ENCODE measurements at places on chromosomes 4 and X.

GRCh38 chr4:152106113-152106763 is 345.4 kb upstream of the GATB start:
- DNase-seq, result peak; percentile 95

DNA sequence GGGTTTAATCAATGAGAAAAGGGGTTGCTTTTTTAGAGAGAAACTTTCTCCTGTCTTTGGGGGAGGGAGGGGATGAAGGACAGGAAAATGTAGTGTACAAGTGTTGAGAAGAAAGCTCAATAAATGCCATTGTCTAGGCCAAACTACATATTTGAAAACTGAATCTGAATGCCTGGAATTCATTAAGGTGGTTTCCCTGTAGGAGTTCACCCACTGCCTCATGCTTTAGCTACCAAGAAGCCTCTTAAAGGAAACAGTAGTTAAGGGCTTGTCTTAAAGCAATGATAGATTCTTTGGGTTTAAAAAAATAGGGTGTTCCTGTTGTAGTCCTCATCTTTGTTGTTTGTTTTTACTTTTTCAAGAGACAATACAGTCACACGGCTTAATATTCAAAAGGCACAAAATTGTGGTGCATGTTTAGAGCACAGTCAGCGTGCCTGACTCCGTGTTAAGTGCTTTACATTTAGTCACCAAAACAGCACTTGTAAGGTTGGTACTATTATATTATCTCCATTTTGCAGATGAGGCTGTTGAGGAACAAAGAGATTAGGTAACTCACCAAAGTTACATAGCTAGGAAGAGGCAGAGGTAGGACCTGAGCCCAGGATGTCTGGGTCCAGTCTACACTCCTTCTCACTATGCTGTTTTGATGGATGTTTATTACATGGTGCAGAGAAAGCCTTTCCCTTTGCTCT is 46.0 kb downstream of the FNIP2 start:
- peak; percentile 60 for DNase-seq

DNA sequence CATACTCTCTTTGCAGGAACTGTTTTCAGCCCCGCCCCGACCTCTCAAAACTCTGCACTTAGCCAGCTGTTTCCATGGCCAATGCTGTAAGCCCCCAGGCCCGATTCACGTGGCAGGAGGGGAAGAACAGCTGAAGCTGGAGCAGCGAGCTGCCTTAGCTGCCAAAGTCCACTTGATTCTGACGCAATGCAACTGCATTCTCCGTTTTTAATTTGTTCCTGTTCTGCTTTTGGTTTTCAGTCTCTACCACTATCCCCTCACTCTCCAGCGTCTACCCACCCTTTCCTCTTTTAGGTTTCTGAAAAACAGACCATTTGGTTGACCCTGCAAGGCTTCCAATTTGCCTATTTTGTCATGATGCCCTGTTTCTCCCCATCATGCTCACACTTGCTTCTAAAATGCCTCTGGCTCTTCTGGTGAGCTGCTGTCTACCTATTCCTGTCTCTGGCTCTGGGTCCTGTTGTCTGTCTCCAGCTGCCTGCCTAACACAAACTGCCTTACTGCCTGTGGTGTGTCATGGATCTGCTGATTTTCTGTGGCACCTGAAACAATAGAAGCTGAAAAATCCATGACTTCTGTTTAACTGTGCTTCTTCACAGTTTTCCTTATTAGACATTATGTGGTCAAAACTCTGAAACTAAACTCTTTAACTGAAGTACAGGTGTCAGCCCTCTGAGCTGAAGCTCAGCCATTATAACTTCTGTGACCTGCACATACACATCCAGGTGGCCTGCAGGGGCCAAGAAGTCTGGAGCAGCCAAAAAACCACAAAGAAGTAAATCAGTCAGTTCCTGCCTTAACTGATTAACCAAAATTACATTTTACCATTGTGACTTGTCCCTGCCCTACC is 160.5 kb upstream of the AGTR2 start:
- DNase-seq, result no peak

DNA sequence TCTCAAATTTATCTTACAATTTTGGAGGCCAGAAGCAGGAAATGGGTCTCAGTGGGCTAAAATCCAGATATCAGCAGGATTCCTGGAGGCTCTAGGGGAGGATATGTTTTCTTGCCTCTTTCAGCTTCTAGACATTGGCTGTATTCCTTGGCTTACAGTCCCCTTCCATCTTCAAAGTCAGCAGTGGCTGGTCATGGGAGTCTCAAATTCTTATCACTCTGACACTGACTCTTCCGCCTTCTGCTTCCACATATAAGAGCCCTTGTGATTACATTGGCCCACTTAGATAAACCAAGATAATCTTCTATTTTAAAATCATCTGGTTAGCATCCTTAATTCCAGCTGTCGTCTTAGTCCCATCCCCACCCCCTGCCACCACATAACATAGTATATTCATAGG is 113.0 kb downstream of the PCDH7 start:
- no peak for DNase-seq

GRCh38 chr4:76377911-76378310 is 43.0 kb downstream of the CCDC158 start:
- peak; percentile 57 for DNase-seq

GRCh38 chr4:98113012-98113411 is 30.3 kb downstream of the STPG2 start:
- DNase-seq, result peak; percentile 42

- DNase-seq, result no peak
These were observed 194.8 kb downstream of the SOWAHB start for GRCh38 chr4:76703123-76703490.

GRCh38 chr4:43776371-43776770 is 672.2 kb downstream of the KCTD8 start:
- DNase-seq, result peak; percentile 36

- no peak for DNase-seq
These were observed 48.9 kb upstream of the GPR174 start for GRCh38 chrX:79095441-79096041.

DNA sequence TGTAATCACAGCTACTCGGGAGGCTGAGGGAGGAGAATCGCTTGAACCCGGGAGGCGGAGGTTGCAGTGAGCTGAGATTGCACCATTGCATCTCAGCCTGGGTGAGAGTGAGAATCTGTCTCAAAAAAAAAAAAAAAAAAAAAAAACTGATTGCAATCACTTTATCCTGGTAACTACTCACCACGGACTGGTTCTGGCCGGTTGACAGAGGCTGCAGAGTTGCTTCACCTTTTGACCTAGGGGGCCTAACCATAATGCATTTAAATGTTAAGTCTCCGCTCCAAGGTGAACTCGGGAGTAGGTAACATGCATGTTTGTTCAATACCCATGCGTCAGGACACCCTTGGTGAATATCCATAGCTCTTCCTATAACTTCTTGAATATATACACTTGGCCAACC is 1.8 kb downstream of the PPP2R3B start:
- no peak for DNase-seq

DNA sequence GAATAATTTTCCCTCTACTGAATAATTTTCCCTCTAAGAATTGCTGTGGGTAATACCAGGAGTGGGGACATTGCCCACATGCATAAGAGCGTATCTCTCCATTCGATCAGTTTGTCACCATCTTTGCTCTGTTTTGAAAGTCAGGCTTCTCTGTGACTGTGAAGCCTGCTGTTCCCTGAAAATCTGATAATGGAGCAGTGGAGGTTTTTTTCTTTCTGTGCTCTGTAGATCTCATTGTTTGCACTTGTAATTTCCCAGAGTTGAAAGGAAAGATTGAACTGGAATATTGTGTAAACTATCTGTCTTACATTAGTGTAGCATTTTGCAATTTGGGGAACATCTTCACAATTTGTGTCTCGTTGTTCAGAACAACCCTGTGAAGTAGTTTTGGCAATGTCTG is 4.3 kb downstream of the ZXDB start:
- DNase-seq, result no peak

Data from fibroblast of pulmonary artery (primary cell).